Activated effector memory CD4-positive, alpha-beta T cell treated with Interleukin-2 at 50 U/mL for 16 hours (primary cell): ENCODE measurements at places on chromosomes 2 and 18.

DNA sequence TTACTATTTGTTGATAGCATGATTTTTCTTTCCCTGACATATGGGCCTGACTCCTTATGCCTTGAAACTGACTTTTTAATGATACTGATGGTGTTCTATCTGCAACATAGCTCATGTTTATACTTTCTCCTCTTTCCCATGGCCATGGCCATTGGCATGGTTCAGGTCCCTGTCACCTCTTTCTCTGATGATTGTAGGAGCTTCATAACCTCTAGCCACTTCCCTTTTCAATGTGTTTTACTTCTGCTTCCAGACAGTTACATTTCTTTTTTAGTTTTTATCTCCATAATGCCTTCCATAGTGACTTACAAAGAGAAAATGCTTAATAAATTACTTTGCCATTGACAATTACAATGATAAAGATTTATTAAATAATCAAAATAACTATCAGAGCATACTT is 177.9 kb upstream of the SETBP1 start:
- DNase-seq: no peak

DNA sequence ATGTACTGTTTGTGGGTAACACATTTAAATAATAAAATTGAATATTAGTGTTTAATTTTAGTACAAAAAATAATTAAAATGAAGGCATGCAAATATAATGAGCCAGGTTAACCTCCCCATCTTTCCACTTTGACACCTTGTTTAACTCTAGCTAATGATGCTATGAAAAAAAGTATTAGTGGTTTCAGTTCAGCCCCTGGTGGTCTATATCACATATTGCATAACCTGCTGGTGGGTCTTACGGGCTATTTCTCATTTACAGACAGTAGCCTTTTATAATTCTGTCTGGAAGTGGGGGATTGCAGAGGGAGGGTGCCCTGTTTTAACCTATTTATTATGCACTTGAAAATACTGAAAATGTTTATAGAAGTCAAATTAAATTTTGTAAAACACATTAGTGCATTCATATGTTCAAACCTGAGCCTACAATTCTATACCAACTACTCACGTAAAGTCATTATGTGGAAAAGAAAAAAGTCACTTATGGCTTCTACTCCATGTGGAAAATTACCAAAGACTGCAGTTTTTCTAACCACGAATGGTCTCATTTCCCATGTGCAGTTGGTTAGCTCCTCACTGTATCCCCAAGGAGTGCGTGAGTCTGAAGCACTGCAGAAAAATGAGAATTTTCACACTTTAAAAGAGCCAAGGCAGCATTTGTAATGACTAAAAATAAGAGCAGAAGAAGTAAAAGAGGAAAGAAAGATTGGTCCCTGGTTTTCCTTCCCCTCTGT is 381.0 kb downstream of the MTX2 start:
- no peak for DNase-seq

DNA sequence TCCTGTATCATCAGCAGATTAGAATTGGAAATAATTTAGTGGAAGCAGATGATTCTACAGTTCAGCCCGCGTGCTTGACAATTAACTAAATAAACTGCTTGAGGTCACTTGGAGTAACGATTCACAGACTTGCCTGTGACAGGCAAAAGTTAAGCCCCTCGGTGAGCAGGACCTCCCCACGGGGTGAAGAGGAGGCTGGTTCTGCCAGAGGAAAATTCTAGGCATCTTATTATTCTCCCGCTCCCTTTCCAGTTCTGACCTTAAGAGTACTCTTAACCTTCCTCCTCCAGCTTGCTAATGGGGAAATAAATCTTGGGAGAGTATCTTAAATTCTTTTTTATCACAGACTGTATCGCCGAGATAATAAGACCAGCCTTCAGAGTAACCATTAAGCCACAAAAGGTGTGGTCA is 169.7 kb upstream of the SMAD2 start:
- no peak for DNase-seq

GRCh38 chr2:52518678-52519077 is 1248.9 kb upstream of the CHAC2 start:
- DNase-seq: no peak

DNA sequence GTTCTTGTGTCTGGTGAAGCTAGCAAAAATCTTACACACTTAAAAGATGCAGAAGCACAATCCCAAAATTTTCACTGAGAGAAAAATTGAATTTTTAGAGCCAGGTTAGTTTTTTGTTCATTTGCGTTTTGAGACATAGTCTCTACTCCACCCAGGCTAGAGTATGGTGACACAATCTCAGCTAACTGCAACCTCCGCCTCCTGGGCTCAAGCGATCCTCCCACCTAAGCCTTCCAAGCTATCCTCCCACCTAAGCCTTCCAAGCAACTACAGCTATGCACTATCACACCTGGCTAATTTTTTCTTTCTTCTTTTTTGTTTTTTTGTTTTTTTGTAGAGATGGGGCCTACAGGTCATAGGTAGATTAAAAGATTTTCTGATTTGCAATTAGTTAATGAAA is 113.1 kb upstream of the RAB6C start:
- DNase-seq: no peak

GRCh38 chr2:234451852-234452625 is 44.8 kb downstream of the ARL4C start:
- no peak for DNase-seq

- DNase-seq: no peak
Measured at GRCh38 chr2:24920809-24921441, 888 bp upstream of the ADCY3 start.

DNA sequence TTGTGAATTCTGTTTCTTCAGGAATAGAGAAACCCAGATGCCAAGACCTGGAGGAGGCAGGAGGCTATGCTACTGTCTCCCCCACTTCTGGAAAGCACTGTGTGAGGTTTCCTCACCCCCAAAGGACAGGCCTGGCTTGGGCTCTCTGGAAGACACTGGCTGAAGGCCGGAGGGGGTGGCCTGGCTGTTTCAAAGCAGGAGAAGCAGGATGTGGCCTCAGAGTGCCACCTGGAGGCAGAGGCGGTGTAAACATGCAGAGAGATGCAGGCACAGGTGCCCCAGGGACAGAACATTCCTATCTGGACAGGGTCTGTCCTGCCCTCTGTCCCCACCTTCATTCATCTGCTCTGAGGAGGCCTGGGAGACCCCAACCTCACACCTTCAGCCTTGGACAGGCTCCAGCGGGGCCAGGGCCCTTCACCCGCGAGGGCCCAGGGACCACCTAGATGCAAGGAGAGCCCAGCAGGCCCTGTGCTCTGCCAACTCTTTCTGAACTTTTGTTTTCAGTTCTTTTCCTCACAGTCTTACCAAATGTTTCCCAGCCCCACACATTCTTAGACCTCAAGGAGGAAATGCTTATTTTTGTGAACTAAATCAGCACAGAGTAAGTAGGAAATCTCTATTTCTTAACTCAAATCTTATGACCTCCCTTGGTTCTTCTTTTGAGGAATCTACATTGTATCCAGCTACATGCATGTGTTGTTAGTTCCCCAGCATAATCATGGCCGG is 79.2 kb downstream of the LONRF2 start:
- no peak for DNase-seq

DNA sequence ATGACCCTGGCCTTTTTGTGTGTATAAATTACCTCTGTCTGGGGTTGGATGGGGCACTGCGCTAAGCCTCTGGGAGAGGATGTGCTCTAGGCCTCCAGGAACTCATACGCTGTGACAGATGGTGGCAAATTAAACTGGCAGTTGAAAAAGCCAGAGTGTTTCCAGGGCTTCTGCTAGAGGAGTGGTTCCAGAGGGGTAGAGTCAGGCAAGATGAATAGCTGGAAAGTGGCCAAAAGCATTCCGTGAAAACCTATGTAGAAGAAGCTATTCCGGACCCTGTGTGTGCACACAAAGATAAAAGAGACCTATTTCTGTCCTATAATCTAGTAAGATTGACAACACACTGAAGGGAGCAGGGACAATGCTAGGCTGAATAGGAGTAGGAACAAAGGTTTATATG is 84.8 kb downstream of the ACTR3 start:
- DNase-seq: no peak

DNA sequence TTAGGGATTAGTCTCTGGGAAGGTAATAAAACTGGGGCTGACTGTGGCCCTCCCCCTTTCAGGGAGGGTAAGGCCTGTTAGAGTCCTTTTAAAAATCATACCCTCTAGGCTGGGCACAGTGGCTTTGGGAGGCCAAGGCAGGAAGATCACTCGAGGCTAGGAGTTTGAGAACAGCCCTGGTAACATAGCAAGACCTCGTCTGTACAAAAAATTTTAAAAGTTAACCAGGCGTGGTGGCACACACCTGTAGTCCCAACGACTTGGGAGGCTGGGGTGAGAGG is 118.7 kb downstream of the STPG4 start:
- no peak for DNase-seq
